ENCODE measurements at places on chromosomes 3 and 15.

- no peak for DNase-seq
Observed at GRCh38 chr15:93482731-93483130, 393.7 kb upstream of the RGMA start.

DNA sequence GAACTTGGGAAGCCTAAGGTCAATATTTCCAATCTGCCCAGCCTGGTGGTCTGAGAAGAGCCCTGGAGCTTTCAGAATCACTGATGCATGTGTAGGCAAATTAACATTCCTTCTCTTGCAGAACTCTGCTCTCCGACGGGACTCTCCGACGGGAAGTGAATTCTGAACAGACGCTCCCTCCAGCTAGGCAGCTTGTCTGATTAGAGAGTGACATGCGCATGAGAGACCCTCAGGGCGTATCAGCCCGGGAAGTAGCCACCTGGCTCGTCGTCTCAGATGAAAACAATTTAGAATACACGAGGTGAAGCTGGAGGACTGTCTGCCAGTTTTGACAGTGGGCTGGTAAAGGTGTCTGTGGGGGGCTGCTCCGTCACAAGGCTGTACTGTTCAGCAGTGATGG, 103.1 kb downstream of the DGKG start:
- DNase-seq: no peak

GRCh38 chr3:13011573-13012220, 61.5 kb downstream of the IQSEC1 start:
- DNase-seq: peak; percentile 83

DNA sequence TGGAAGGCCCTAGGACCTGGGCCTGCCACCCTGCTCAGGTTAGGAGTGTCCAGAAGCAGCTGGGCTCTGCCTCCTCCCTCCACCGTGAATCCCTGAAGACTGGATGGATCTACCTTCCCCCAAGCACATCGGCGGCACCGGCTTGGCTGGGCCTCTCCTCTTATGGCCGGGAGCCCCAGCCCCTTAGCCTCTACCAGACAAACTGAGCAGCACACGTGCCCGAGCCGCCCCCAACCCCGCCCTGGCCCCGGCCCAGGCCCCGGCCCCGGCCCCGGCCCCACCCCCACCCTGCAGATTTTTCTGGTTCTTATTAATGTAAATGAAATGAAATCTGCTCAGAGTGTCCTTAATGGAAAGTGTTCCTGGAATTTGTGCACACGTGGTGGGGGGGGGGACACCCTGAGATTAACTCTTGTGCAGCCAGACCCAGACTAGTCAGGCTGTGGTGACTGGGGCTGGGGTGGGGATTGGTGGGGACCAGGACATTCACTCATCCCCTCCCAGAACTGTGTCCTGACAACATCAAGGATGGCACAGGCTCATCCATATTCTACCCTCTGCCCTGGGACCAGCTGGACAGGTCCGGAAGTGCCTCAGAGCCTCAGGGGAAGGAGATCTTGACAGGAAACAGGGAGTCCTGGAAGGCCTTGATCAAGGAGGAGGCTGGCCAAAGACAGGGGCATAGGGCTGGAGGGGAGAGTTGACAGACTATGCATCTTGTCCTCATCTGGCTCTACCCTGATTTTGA, 30.9 kb upstream of the SEMA3F start:
- DNase-seq: no peak

- DNase-seq: no peak
Observed at GRCh38 chr3:183349421-183350157, 78.8 kb downstream of the MCF2L2 start.

- peak; percentile 65 for DNase-seq
Observed at GRCh38 chr15:43903864-43904290, 77.1 kb downstream of the WDR76 start.

GRCh38 chr3:179348325-179349013, 960 bp downstream of the MFN1 start:
- DNase-seq: no peak

GRCh38 chr3:58064923-58065638, 56.9 kb downstream of the FLNB start:
- no peak for DNase-seq

GRCh38 chr3:132288357-132288756, 28.9 kb upstream of the ACP3 start:
- no peak for DNase-seq

DNA sequence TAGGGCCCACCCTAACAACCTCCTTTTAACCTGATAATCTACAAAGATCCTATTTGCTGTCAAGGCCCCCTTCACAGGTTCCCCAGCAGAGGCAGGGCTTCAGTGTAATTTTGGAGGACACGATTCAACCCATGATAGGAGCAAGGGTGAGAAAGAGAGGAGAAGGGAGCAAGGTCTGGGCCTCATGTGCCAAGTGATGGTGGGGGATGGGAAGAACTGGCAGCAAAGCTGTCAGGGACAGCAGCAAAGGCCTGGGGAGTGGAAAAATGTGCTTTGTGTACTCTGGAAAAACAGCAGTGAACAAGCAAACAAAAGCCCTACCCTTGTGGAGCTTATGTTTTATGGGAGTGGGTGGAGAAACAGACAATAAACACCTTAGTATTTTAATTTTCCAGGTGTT, 2.7 kb upstream of the GALNT15 start:
- DNase-seq: no peak

DNA sequence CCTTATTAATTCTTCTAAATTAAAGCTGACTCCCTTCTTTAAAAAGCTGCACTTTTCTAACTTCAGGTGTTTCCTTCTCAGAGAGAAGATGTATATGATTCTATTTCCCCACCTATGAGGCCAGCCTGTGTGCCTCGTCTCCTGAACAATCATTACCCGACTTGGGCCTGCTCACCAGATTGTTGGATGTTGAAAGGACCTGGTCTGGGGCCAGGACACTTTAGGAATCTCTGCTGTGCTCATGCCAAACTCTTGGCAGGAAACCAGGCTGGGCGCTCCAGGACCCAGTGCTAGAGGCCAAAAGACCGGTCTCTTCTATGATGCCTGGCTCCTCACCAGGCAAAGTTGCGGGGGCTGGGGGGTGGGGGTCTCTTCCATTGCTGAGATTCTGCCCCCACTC, 16.9 kb upstream of the LRRC31 start:
- DNase-seq: no peak

DNA sequence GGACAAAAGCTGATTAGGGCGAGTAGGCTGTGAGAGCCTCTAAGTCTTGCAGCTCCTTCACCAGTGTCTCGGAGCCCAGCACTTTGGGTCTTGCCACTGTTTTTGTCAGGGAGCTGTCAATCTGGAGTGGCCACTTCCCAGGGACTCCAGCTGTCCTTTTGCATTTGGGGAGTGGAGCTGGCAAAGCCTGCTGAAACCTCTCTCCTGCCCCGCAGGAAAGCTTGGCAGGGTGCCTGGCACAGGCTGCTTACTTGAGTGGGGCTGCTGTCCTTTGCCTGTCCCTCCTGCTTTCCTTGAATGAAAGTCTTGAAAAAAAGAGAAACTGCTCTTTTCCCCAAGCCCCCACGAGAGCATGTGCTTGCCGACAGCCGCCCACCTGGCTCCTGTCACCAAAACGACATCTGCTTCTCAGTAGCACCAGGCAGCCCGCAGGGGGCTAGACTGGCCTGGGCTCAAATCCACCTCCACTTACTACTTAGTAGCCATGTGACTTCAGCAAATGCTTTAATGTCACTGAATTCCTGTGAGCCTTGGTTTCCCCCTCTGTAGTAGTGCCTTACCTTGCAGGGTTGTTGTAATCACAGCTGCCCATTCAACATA, 13.7 kb downstream of the USP13 start:
- no peak for DNase-seq

DNA sequence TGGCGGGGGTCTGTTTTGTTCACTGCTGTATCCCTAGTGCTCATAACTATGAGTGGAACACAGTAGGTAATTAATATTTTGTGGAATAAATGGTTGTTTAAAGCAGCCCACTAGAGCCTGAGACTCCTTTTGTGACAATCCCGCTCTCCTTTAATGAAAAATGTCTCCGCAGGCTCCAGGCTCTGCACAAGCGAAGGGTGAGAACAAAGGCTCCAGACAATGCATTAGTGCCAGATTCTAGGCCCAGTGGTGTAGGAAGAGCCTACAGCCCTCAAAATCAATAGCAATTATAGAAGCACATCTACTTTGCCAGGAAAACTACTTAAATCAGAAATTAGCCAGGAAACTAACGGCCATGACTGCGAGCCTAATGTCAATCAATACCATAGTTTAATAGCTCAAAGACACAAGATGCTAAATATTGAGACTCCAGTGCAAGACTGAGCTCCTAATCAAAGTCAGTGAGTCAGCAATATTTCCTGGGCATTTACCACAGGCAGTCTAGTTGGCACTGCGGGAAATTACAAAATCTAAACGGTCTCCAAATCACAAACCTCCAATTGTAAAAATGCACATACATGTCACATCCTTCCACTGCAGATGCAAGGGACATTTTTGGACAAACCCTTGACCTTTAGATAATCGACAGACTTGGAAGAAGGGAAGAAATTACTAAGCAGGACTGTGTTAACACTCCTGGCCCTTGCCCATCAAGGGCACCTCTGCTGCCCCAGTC, 2.3 kb downstream of the ANXA2 start:
- DNase-seq: no peak

GRCh38 chr3:172982736-172983364, 158.2 kb downstream of the SPATA16 start:
- no peak for DNase-seq

GRCh38 chr3:112602217-112602838, 38.6 kb downstream of the CCDC80 start:
- DNase-seq: no peak

GRCh38 chr3:30694148-30694547, 87.7 kb downstream of the TGFBR2 start:
- DNase-seq: no peak

GRCh38 chr3:124663690-124664089, 66.6 kb upstream of the UMPS start:
- DNase-seq: no peak

GRCh38 chr3:58567251-58567515, 10.0 kb downstream of the FAM107A start:
- no peak for DNase-seq

GRCh38 chr15:53976844-53977392, 1.3 kb upstream of the UNC13C start:
- DNase-seq: no peak

DNA sequence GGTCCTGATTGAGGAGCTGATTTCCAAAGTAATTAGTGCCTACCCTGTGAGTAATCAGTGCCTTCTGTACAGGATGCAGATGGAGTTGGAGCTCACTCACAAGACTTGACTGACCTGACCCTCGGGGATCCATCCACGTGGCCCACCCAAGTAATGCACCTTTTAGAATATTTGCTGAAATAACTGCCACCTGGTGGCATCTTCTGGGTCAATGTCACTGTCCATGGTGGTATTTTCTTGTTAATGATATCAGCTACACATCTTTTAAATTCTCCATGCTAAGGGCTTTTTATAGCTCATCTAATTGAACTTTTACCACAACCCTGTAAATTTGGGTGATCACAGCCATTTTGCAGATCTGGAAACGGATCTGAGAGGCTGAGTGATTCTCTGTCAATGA, 74.3 kb upstream of the ANKRD34C start:
- no peak for DNase-seq

- no peak for DNase-seq
Observed at GRCh38 chr3:172513488-172513887, 9.7 kb downstream of the TNFSF10 start.

DNA sequence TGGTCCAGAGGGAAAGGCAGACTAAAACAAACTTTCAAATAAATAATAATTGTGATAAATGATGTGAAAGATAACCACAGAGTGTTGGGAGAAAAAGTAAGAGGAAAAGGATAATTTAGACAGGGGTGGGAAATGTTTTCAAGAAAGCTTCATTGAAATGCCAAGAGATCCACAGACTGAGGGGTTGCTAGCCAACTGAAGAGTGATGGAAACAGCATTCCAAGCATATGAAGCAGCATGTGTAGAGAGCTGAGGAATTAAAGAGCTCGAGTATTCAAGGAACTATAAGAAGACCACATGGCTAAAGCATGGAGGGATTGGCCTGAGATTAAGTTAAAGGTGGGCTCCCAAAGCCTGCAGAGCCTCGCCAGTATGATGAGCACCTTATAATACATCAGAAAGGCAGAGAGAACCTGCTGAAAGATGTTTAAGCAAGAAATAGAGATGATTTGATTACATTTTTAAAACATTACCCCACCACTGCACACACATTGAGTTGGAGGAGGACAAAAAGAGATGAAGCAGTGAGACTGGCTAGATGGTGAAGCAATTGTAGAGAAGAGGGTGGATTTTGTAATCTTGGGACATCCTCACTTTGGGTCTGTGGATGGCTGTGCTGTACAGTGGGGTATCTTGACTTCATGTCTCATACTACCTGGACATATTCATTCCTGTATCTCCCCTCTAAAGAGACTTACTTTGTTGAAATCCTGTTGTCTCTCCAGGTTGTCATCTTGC, 100.8 kb downstream of the STAC start:
- DNase-seq: no peak

DNA sequence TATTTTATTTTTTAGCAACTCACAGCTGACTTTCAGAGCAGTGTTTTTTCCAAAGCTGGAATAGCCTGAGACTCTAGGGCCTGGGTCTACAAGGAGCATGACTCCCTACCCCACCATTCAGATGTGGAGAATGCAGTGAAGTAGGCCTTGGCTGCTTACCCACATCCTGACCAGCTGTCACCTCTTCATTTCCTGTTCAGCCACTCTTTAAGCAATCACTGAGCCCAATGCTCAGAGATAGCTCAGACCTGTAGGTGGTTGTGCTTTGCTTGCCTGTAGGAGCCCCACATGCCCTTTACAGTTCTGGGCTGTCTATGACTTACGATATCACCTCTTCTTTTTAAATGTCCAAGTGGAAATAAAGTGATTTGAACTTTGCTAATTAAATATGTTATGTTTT, 148.1 kb downstream of the NEK11 start:
- DNase-seq: peak; percentile 10

GRCh38 chr15:81955382-81956062, 90.3 kb downstream of the MEX3B start:
- DNase-seq: no peak

DNA sequence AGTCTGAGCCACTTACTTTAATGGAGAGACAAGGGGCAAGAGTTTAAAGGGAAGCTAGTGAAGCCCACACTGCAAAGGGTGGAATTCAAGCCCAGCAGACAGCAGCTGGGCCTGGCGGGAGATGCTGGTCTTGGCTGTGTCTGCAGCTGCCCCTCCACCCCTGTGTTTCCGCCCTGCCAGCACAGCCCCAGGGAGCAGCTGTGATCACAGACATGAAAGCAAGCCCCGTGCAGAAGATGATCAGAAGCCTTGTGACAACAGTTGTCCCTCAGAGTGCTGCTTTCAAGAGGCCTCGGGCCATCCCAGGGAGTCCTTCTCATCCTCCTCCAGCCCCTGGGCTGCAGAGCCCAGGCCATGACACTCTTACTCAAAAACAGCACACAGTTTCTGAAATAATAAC, 24.1 kb upstream of the SLC6A1 start:
- no peak for DNase-seq

- no peak for DNase-seq
Observed at GRCh38 chr3:146967783-146968182, 362.6 kb upstream of the PLSCR5 start.

- no peak for DNase-seq
Observed at GRCh38 chr15:29638011-29638410, 184.3 kb downstream of the TJP1 start.

DNA sequence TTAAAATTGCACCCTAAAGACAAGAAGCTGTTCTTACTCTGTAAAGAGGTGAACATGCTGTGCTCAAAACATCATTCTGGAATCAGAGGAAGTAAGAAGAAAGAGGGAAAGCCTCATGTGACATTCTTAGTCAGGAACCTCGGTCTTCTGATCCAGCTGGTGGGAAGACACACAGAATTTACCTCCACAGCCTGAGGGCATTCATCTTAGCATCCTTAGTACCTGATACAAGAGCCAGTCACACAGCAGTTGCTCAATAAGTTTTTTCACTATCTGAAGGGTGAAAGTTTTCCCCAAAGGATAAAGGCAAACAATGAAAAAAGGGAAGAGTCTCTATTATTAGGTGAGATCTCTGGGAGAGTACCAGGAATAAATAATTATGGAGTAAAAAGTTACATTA, 116.8 kb downstream of the SEMA6D start:
- DNase-seq: no peak

Data from activated naive CD8-positive, alpha-beta T cell treated with anti-CD3 and anti-CD28 coated beads, Interleukin-2, amount 50 U/mL, for 24 hours (primary cell).